ENCODE measurements at places on chromosomes 2 and 18.

DNA sequence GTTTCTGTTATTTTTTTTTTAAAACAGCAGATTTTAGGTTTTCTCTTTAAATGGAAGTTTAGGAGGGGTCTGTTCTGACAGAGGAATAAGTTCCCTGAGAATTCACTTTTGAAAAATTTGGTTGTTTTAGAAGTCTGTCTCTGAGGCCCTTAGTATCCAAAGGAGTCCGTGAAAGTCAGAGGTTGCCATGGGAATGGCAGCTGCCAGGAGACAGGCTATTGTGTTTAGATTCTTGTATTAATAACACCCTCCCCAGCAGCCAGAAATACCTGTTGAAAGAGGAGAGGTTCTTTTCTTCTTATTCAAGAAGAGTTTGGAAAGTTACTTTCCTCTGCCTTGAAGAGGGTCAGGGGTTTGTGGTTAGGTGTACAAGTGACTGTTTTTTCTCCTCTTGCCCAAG is 29.5 kb downstream of the TNP1 start:
- DNase-seq = no peak

DNA sequence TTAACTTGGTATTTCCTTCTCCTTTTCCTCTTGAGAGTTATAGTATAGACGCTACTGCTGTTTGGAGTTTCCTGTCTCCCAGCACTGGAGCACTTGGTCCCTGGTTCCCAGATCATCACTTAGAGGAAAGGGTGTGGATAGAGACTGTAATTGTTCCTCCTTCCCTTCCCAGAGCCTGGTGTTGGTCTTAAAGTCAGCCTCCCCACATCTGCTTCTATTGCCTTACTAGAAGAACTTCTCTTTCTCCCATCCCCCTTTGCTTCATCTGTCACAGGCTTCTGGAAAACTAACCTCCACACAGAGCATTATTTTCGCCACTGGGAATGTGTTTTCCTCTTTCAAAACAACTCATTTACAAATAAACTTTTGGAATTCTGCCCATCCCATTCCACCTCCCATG is 131.0 kb downstream of the CCDC85A start:
- no peak for DNase-seq

GRCh38 chr2:230267556-230267955 is 42.0 kb downstream of the SP140 start:
- DNase-seq = no peak

DNA sequence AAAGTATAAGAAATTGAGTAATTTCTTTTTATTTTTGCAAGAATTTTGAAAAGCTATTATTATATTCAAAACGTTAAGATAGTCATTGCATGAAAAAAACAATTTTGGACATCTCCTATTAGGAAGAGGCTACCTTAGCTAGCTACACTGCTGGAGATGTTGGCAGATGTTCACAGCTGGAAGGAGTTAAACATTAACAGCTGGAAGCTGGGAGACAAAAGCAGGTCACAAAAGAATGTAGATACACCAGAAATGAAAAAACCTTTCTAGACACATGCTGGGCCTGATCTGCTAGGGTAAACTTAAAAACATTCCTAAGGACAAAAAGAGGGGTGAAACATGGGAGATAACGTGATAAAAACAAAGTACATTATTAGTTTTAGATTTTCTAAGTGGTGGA is 84.4 kb downstream of the SESTD1 start:
- no peak for DNase-seq

DNA sequence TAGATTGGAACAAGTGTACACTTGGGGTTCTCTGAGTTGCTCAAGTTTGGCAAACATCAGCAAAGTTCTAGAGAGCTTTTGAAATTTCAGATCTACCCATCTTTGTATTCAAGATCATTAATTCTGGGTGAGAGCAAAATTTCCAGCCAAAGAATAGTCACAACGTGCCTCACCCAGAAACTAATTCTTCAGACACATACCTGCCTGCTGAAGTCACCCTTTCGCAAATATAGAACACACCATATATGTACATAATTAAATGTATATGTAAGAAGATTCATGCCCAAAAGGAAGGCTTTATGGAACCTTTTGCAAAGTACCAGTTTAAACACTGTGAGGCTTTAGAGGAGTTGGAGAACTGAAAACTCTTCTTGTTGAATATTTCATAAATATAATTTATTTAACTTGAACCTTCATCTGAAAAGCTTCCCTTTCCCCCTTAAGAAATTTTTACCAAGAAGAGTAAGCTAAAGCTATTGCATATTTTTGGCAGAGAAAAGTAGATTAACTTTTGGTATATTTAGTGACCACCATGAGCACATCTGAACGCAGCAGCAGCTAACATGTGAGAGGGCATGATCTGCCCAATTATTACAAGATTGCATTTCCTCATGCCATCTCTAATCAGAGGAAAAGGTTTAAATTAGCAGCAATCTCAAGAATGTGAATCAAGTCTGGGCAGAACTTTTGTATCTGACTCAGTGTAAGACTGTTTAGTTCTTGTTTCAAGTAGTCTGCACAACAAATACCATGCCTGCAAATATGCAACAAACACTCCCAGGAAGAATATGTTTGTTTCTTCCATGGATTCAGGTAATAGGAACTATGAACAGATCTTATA is 8.2 kb downstream of the RND3 start:
- no peak for DNase-seq

- no peak for DNase-seq
Measured at GRCh38 chr2:113225263-113226259, 51.8 kb downstream of the PSD4 start.

DNA sequence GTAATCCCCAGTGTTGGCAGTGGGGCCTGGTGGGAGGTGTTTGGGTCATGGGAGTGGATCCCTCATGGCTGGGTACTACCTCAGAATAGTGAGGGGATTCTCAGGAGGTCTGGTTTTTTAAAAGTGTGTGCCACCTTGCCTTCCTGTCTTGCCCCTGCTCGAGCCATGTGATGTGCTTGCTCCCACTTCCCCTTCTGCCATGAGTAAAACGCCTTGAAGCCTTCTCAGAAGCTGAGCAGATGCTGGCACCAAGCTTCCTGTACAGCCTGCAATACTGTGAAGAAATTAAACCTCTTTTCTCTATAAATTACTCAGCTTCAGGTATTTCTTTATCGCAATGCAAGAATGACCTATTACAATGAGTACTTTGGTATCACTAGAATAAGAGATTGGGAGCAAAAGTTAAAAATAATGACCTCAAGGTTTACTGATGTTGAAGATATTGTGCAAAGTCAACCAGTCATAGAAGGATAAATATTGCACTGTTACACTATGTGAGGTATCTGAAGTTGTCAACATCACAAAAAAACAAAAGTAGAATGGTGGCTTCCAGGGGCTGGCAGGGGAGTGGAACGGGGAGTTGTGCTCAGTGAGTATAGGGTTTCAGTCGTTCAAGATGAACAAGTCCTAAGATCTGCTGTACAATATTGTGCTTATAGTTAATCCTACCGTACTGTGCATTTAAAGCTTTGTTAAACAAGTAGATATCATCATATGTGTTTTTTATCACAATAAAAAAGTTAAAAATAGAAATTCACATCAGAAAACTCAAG is 938.3 kb upstream of the CNTNAP5 start:
- DNase-seq = no peak
